ENCODE measurements at places on chromosomes 6 and 20. TPM values are rescaled to one million over a fixed set of nuclear protein-coding genes. Genes with fewer than 3 reads are reported as not detected.

HLA-DQB2 gene
- 0.96 TPM for total RNA-seq

SLC52A3 gene
- 1.8 TPM for total RNA-seq

FAM209B gene
- not detected for total RNA-seq

C20orf202 gene
- total RNA-seq, result 0.38 TPM

SLC17A2 gene
- total RNA-seq, result not detected

XKR7 gene
- not detected for total RNA-seq
